ENCODE measurements at places on chromosomes 4 and X.

DNA sequence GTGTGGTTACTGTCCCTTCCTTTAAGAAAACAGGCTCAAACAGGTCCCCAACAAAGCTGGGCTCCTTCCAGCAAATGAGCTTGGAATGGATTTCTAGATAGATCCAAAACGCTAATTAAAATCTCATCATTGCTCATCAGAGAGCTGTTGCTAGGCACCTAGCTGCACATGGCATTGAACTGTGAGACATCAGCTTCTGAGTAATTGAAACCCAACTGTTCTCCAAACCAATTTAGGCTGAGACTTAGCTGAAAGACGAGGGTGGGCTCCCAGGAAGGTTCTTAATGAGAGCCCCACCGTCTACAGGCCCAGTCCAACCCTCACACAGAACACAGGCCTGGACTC lies 59.1 kb downstream of the FAM184B start:
- no peak for DNase-seq

- no peak for DNase-seq
Observed at GRCh38 chrX:153633607-153634180, 13.3 kb upstream of the DUSP9 start.

DNA sequence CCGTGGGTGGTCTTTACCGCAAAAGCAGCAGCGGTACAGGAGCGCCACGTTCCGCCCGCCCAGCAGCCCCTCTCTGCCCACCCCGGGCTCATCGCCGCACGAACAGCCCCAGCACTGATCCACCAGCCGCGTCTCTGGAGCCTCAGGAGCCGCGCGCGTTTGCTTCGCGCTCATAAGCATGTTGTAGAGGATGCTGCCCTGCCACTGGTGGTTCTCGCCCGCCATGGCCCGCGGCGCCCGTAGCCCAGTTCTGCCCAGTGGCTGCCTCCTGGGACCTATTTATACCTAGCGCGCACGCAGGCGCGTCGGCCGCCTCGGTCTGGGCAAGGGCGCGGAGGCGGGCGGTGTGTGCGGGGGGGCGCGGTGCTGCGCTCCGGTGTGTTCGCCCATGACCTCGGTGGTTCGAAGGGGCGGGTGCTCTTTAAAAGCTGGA lies at the start of gene NR0B1:
NR0B1 (minus strand) TSS at position 252 of the 433 bp plus-strand sequence; CDS start at position 225, 27 bp downstream.
- DNase-seq: no peak

DNA sequence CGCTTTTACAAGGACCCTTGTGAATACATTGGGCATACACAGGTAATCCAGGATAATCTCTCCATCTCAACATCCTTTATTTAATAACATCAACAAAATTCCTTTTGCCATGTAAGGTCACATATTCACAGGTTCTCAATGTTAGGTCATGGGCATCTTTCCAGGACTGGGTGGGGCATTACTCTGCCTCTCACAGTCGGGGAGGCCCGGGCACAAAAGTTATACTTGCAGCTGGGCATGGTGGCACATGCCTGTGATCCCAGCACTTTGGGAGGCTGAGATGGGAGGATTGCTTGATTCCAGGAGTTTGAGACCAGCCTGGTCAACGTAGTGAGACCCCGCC lies 93.7 kb upstream of the AP1S2 start:
- DNase-seq: no peak

DNA sequence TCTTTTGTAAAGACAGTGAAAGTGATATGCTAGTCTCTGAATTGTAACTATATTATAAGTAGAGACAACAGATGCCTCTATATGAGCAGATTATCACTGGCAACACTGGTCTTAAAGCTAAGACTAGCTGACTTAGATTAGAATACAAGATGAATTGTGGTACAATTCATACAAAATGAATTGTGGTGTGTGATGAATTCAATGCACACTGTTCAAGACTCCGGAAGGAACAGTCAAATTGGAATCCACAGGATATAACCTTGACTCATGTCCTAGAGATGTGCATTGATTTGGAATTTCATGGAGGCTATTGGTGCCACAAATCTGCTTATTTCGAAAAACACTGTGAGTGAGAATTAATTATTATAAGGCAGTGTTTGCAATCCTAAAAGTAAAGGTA lies 701.8 kb downstream of the PCDH7 start:
- DNase-seq: no peak

GRCh38 chrX:12439416-12439815 lies 301.1 kb downstream of the FRMPD4 start:
- no peak for DNase-seq

GRCh38 chrX:8848911-8849310 lies 47.7 kb upstream of the FAM9A start:
- DNase-seq: no peak

GRCh38 chr4:138945401-138945800 lies 70.2 kb upstream of the NOCT start:
- no peak for DNase-seq

- peak; percentile 44 for DNase-seq
Observed at GRCh38 chr4:4541040-4541631, 712 bp downstream of the STX18 start.

- no peak for DNase-seq
Observed at GRCh38 chr4:71602289-71602900, 181.5 kb downstream of the GC start.

- DNase-seq: no peak
Observed at GRCh38 chr4:175246941-175247340, 328.8 kb downstream of the ADAM29 start.

DNA sequence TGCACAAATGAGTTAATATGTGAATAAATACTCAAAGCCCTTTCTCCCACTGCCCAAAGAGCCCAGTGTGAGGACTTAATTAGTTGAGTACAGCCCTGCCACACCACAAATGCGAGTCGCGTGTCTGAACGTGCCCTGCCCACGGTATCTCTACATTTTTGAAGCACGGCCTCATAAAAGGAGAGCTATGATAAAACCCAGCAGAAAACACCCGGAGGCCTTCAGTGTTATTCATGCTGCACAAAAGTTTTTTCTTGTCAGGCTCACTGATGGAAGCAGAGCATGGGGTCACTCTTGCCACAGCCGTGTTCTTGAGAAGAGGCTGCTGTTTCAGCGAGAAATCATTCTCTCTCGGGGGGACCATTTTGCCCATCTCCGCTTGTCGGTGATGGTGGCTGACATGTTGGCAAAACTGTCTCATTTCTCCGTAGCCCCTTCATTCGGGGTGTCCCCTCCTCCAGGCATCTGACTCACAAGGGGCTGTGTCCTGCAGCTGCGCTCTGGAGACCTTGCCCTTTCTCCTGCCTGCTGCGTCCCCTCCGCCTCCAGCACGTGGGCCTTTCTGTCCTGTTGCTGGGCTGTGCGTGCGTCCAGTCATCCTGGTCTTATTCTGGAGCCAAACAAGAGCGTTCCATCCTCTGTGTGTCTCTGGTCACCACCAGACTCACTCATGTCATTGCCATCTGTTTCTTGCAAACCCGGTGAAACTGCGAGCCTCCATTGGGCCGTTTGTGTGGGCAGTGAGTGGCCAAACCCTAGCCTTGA lies 88.8 kb downstream of the SORCS2 start:
- DNase-seq: no peak

- no peak for DNase-seq
Observed at GRCh38 chrX:85379174-85379907, at the start of gene POF1B. Gene POF1B, minus strand, starts transcription at chrX:85379665. Its CDS starts 211 bp downstream, at chrX:85379454.

GRCh38 chr4:139535871-139536234 lies 20.2 kb downstream of the SETD7 start:
- DNase-seq: no peak

DNA sequence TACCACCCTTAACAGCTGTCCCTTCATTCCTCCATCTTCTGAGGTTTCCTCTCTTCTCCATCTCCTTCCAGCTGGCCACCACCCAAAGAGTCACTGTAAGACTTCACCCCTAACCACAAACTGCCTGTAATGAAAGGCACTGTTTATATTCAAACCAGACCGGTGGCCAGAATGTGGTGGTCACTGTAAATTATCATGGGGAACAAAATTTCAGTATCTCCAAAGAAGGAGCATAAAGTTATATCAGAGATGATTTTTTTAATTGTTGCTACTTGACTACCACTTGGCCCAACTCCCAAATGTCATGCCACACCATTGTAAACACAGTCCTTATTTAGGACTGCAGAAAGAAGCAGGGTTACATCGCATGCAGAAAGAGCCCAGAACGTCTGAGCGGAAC lies 44.8 kb downstream of the SMARCA1 start:
- no peak for DNase-seq

- DNase-seq: no peak
Observed at GRCh38 chr4:8920969-8921368, 49.3 kb upstream of the HMX1 start.

DNA sequence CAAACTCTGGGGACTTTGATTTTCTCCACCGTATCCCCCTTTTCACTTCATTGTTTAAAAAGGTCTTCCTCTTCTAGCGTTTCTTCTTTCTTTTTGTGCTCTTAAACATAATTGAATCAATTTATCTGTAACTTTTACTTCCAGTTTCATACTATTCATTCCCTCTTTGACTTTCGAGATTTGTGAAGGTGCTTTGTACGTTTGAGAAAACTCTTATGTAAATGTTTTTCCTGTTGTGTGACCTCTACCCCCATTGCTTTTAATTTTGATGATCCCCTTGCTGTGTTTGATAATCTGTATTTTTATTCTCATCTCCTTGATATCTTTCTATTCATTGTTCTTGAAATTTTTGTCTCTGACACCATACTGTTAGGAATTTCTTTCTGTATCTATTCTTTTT lies 4.8 kb downstream of the USP38 start:
- DNase-seq: no peak

DNA sequence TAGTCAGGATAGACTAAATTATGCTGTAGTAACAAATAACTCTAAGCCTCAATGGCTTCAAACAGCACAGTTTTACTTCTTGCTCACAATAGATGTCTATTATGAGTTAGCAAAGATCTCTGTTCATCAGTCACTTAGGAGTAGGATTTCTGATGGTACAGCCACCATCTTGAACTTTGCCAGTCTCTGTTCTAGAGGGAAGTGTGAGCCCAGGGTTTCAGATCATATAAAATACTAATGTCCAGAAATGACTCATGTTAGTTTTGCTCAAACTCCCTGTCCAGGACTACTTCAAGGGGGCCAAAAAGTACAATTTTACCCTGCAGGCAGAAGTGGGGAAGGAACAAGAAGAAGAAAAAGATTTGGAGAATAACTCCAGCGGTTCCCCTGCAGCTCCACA lies 77.1 kb upstream of the LSM6 start:
- no peak for DNase-seq

- DNase-seq: no peak
Observed at GRCh38 chrX:3994315-3994714, 280.9 kb upstream of the PRKX start.

DNA sequence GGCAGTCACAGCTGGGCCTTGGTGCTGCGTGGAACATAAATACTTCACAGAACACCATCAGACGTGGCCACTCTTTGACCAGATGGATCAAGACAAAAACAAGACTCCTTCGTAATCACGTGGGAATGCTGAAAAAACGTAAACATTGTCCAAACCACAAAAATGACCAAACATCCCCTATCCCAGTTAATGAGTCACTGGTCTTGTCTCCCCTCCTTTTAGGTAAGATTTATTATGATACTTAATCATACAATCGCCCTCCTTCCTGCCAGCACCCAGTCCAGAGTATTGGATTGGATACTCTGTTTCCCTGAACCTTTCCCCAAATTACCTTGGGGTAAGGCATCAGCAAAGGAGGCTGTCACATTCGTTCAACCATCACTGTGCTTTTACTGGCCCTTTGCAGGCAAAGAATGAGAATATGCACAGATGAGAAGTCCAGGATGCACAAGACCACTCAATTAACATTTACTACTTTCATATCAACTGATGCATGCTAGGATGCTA lies 601 bp upstream of the TCEANC start:
- DNase-seq: no peak

GRCh38 chr4:150533673-150534072 lies 48.3 kb upstream of the MAB21L2 start:
- no peak for DNase-seq

DNA sequence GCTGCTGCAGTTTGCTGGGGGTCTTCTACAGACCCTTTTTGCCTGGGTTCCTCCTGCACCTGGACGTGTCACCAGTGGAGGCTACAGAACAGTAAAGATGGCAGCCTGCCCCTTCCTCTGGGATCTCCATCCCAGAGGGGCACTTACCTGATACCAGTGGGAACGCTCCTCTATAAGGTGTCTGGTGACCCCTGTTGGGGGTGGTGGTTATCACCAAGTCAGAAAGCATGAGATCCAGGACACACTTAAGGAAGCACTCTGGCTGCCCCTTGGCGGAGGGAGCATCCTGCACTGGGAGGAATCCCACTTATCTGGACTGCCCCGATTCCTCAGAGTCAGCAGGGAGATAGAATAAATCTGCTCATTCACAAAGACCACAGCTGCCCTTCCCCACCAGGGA lies 218.9 kb upstream of the GALNTL6 start:
- DNase-seq: no peak

GRCh38 chrX:42759881-42760280 lies 18.1 kb downstream of the PPP1R2C start:
- no peak for DNase-seq

- peak; percentile 30 for DNase-seq
Observed at GRCh38 chrX:85084770-85085393, 81.2 kb downstream of the APOOL start.

DNA sequence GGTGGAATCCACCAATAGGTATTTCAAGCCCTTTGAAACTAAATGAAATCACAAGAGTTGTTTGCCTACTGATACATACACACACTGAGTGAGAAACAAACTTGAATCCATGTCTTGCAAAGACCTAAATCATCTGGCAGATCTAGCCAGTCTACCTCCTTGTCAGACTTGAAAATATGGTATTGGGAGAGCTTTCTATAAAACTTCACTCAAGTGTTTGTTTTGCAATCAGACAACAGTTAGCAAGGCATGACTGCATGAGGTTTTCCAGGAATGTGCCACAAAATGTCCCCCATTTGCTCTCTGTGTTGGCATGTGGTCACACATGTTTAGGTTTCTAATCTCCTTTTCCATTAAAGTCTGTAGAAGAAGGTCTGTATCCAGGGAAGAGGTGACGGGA lies 52.4 kb downstream of the MAP3K15 start:
- no peak for DNase-seq

- no peak for DNase-seq
Observed at GRCh38 chr4:169663831-169664230, 43.5 kb downstream of the CLCN3 start.

DNA sequence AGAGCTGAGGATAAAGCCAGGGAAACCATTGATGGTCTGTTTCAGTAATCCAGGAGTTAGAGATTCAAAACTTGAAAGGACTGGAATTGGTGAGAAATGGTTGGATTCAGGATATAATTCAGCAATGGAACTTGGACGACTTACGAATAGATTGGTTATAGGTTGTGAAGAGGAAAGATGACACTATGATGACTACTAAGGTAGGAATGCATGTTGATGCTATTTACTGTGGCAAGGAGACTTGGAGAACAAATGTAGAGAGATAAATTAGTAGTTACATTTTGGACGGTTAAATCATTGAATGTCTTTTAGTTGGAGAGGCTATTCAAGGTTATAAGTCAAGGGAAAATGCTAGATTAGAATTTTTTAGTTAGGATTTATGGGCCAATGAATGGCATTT lies 365.4 kb upstream of the TECRL start:
- no peak for DNase-seq

DNA sequence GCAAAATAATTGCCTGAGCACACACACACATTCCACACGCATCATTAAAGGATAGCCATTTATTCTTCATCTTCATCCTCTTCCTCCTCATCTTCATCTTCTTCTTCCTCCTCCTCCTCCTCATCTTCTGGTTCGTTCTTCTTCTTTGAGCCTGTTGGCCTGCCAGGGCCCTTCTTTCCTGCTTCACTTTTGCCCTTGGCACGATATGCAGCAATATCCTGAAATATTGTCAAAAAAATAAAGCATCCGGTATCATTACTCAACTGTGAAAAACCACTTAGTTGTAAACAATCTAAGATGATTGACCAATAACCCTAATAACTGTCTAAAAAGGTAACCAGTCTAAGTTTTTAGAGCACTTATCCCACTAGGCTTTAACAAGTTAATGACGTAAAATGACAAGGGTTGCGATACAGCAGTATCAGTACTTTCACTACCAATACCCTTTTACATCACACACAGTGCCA lies 2.1 kb downstream of the HMGB2 start:
- DNase-seq: no peak
